ENCODE measurements at places on chromosomes 2 and 18. TPM values are rescaled to one million over a fixed set of nuclear protein-coding genes. Genes with fewer than 3 reads are reported as not detected.

SOWAHC gene
- total RNA-seq = 15.0 TPM

DNA sequence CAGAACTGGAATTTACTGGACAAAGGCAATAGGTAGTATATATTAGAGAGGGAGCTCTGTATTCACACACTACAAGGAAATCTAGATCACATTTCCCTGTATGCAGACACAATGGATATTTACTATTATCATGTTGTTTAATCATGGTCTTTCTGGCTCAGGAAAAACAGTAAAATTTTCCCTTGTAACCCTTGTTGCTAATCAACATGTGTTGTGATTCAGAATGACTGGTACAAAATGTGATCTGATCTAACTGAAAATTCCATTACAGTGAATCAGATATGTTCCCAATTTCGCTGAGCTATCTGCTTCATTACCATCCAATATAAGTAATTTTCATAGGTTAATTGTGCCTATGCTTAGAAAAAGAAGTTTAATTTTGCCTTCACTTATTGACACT, 1109.7 kb downstream of the LRP1B start:
- DNase-seq = no peak

- no peak for DNase-seq
These were observed 484 bp downstream of the APCDD1 start for GRCh38 chr18:10454681-10455557.

GRCh38 chr2:20438334-20439192, 8.3 kb upstream of the RHOB start:
- DNase-seq = no peak

DNA sequence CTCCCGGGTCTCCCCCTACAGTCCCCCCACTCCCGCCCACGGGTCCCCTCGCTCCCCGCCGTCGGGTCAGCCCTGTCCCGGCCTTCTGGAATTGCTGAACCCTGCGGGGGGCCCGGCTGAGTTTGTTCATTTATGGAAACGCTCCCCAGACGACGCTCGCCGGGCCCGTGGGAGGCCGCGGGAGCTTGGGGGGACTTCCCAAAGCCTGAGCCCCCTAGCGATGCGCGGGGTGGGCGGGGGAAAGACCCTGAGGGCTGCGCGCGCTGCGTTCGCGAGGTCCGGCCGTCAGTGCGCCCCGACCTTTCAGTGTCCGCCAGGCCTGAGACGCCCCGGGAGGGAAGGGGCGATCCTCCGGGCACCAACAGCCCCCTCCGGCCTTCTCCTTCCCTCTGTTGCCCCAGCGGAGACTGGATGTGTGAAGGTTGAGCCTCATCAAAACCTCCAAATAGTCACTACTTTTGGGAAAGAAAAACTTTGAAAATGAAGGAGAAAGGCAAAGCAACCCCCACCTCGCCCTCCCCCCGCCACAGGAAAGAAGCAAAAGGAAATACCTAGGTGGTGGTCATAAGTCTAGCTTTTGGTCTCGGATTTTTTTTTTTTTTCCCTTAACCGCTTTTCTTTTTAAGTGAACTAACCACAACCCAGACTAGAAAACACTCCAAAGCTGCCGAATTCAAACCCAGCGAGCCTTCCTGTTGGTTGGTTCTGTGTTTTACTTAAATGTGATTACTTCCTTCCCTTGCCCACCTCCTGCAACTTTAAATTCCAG, 509 bp upstream of the CYS1 start:
- no peak for DNase-seq

DNA sequence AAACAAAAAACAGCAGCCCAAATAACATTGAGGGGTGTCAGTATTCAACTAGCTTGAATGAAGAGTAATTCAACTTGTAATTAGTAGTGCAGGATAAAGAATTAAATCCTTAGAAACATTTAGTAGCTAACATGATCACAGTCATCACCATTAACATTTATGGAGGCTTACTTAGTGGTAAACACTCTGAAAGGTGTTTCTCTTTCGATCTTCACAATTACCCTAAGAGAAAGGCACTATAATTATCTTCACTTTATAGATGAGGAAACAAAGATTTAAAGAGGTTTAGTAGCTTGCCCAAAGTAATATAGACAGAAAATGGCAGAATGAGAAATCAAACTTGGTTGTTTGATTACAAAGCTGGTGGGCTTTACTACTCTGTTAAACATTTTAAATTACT, 81.5 kb downstream of the GAREM1 start:
- DNase-seq = no peak

DNA sequence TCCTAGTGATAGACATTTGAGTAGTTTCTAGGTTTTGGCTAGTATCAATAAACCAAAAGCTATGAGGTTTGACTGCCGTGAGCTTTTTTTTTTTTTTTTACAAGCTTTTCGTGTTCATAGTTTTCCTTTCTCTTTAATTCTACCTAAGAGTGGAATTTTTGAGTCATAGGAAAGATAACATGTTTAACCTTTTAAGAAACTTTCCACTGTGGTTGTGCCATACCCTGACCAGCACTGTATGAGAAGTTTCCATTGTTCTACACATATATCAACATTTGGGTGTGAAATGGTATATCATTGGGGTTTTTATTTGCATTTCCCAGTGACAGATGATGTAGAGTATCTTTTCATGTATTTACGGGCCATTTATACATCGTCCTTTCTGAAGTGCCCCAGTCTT, 31.7 kb downstream of the UBE2F start:
- DNase-seq = no peak
